ENCODE measurements at places on chromosomes 1 and 21. TPM values are rescaled to one million over a fixed set of nuclear protein-coding genes. Genes with fewer than 3 reads are reported as not detected.

DNA sequence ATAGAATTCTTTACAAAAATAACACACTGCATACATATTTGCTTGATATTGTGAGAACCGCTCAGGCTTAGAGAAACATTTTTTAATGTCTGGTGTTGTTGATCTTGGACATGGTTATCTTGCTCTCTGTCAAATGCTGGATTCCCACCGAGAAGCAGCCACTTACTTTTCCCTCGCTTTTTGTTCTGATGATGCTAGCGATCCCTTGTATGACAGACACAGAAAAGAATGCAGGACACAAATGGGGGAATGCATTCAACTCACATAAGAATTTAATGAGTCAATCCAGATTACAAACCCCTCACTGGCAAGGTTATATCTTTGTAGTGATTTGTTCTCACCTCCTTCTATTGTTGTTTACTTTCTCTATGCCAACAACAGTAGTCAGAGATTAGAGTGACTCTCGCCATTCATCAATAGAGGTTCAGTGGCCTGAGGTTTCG lies 76.8 kb upstream of the AKT3 start:
- H3K4me3 ChIP-seq: no peak overlapping the region
- no peaks in the 10 kb centered on the region for H3K36me3 ChIP-seq
- no peaks in the 10 kb centered on the region for H3K4me1 ChIP-seq
- no peak for DNase-seq
- peaks cover 2% of the 10 kb centered on the region for H3K27me3 ChIP-seq

Gene ANXA9
- not detected for total RNA-seq

DNA sequence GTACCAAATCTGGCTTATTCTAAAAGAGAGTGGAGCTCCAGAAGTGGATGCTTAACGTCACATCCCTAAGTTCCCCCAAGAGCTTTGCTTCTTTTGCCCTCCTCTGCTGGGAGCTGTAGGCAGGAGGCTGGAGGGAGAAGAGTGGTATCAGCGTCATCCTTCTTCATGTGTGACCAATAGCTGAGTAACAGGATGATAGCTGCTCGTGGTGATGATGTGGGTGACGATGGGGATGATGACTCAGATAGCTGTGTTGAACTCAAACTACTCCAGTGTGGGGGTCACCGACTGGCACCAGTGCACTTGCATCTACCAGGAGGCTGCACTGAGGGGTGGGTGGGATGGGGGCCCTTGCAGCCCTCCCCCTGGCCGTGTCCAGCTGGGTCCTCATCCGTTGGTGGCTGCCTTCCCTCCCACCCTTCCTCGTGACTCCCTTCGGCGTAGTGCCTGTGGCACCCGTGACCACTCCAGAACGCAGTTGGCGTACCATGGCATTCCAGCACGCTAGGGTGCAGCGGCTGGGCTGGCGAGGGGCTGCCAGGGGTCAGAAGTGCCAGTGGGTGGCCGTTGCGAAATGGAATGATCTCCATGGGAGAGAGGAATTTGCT lies 1.1 kb downstream of the IGFN1 start:
- peaks cover 10% of the 10 kb centered on the region for H3K27me3 ChIP-seq
- peaks cover 2% of the 10 kb centered on the region for H3K4me1 ChIP-seq
- no peaks in the 10 kb centered on the region for H3K36me3 ChIP-seq
- DNase-seq: no peak
- H3K27ac ChIP-seq: no peak overlapping the region

GRCh38 chr1:67609577-67610341 lies 75.2 kb upstream of the GADD45A start:
- peaks cover 9% of the 10 kb centered on the region for H3K4me1 ChIP-seq
- H3K4me3 ChIP-seq: no peak overlapping the region
- H3K36me3 ChIP-seq: no peaks in the 10 kb centered on the region
- DNase-seq: no peak

GRCh38 chr1:9406111-9406510 lies 113.4 kb downstream of the SPSB1 start:
- peaks cover 9% of the 10 kb centered on the region for H3K27me3 ChIP-seq
- peaks cover 3% of the 10 kb centered on the region for H3K4me1 ChIP-seq
- no peak overlapping the region for H3K4me3 ChIP-seq
- peaks cover 4% of the 10 kb centered on the region for H3K36me3 ChIP-seq
- no peak for DNase-seq

GRCh38 chr21:26800001-26800400 lies 45.2 kb downstream of the ADAMTS1 start:
- peaks cover 8% of the 10 kb centered on the region for H3K27me3 ChIP-seq
- no peak overlapping the region for H3K27ac ChIP-seq
- DNase-seq: no peak
- no peaks in the 10 kb centered on the region for H3K36me3 ChIP-seq
- H3K4me1 ChIP-seq: no peaks in the 10 kb centered on the region
